ENCODE measurements at places on chromosomes 11 and 22. TPM values are rescaled to one million over a fixed set of nuclear protein-coding genes. Genes with fewer than 3 reads are reported as not detected.

The FIBIN gene
- 54.7 TPM for total RNA-seq

The PHETA2 gene
- total RNA-seq: 6.9 TPM

- H3K4me1 ChIP-seq: peaks cover 4% of the 10 kb centered on the region
- H3K27ac ChIP-seq: no peak overlapping the region
- H3K36me3 ChIP-seq: no peaks in the 10 kb centered on the region
Observed at GRCh38 chr11:133467686-133468085, 64.6 kb downstream of the OPCML start.

DNA sequence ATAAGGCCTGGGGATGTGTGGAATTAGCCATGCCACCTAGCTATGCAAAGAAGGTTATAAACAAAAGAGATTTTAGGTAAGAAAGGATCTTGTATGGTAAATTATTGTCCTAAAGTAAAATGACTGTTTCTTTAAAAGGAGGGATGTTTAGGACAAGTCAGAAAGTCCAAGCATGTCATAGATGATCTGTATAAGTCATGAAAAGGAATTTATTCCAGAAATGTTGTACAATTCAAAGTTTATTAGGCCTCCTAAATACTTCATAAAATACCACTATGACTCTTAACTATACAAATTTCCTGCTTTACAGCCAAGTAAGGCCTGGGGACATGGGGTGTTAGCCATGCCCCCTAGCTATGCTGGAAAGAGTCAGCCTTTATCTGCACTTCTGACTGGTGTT lies 22.7 kb downstream of the OR5A2 start:
- H3K27me3 ChIP-seq: no peaks in the 10 kb centered on the region
- no peaks in the 10 kb centered on the region for H3K36me3 ChIP-seq
- DNase-seq: no peak
- H3K4me1 ChIP-seq: no peaks in the 10 kb centered on the region

- H3K4me3 ChIP-seq: no peak overlapping the region
- H3K36me3 ChIP-seq: peaks cover 2% of the 10 kb centered on the region
- DNase-seq: no peak
- peaks cover 34% of the 10 kb centered on the region for H3K4me1 ChIP-seq
- peak overlapping the region; percentile 75 for H3K27ac ChIP-seq
Observed at GRCh38 chr11:8068605-8069221, 12.3 kb upstream of the TUB start.

DNA sequence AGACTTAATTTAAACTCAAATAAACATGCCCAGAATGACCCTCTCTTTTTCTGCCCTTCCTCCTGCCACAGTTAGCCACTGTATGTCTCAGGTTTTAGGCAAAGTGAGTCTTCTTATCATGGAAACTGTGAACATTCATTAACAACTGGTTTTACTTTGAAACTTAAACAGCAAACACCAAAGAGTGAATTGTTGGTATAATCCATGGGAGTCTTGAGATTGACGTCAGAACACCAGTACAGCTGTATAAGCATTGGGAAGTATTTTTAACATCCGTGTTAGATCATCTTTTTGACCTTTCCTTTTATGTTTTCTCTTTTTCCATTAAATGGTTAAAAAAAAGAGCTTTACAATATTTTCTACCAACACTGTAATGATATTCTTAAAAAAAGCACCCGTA lies 38.9 kb downstream of the ARHGEF12 start:
- H3K36me3 ChIP-seq: no peaks in the 10 kb centered on the region
- peak overlapping the region; percentile 59 for H3K27ac ChIP-seq
- no peaks in the 10 kb centered on the region for H3K4me1 ChIP-seq
- no peak overlapping the region for H3K4me3 ChIP-seq
- no peak for DNase-seq

DNA sequence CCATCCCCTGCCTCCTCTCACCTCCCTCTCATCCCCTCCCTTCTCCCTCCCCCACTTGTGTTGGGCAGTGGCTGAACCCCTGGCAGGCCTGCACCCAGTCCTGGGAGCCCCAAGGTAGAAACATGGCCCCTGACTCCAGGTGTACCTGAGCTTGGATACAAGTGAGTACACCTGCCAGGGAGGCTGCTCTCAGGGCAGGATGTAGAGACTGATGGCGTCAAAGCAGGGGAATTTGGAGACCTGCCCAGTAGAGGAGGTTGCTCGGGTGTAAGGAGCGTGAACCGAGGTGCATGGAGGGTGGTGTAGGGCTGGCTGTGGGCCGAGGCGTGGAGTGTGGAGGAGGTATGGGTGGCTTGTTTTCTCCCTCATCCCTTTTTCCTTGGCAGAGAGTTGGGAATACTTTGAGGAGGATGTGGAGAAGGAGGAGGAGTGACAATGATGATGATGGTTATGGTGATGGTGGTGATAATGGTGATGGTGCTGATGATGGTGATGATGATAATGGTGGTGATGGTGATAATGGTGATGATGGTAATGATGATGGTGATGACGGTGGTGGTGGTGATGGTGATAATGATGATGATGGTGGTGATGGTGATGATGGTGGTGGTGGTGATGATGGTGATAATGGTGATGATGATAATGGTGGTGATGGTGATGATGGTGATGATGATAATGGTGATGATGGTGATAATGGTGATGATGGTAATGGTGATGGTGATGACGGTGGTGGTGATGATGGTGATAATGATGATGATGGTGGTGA lies 12.3 kb downstream of the MRGPRG start:
- no peak for DNase-seq
- H3K4me1 ChIP-seq: peaks cover 13% of the 10 kb centered on the region
- no peak overlapping the region for H3K27ac ChIP-seq
- no peaks in the 10 kb centered on the region for H3K36me3 ChIP-seq
- H3K27me3 ChIP-seq: peaks cover 28% of the 10 kb centered on the region
- no peak overlapping the region for H3K4me3 ChIP-seq

DNA sequence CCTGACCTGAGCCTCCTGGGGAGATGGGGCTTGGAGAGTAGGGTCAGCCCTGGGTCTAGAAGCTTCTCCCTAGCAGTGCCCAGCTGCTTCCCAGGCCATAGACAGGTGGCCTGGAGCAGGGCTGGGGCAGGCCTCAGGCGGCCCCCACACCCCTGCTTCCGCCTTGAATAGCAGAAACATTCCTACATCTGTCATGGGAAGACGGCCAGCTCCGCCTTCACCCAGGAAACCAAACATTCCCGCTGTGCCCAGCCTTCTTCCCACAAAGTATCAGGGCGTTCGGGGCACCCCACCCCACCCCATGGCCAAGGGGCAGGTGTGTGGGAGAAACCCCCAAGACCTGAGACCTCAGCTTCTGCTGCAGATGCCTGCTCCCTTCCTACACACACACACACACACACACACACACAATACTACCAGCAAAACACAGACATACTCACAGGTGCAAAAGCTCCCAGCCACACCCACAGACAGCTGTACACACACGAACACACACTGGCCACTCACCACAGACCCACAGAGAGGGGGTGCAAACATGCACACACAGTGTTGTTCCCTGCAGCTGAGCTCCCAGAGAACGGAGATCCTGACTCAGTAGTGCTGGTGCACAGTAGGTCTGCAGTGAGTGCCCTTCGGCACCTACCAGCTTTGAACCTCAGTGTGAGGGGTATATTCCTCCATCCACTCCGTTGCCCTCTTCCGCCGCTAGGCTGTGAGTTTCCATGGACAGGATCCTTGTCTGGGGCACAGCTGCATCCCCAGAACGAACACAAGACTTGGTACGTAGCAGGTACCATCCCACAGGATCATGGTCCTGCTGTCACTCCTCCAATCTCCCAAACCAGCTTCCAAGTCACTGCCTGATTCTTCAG lies 37.4 kb downstream of the PDGFB start:
- no peaks in the 10 kb centered on the region for H3K36me3 ChIP-seq
- no peak overlapping the region for H3K4me3 ChIP-seq
- no peaks in the 10 kb centered on the region for H3K4me1 ChIP-seq
- H3K27me3 ChIP-seq: no peaks in the 10 kb centered on the region

Measured in spinal cord (tissue), 10 donors.